ENCODE measurements at places on chromosomes 4 and X. TPM values are rescaled to one million over a fixed set of nuclear protein-coding genes. Genes with fewer than 3 reads are reported as not detected.

DNA sequence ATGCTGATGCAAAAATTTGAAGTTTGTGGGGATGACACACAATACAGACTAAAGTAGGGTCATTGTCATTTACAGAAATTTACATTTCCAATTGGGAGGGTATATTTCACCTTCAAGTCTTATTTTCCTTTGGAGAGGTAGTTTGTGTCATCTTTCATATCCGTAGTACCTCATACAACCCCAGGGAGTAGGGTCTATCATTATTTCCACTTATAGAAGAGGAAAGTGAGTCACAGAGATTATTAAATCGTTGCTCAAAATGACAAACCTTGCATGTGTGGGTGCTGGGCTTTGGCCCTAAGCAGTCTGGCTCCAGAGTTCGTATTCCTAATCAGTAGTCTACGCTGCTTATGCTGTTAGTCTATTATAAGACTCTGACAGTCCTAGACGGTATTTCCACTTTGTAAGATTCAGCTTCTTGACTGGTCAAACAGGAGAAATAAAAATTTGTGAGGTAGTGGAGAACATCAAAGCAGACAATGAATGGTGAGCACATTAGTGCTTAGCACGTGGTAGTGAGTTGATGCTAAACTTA, 516.5 kb downstream of the PCDH7 start:
- no peak for DNase-seq

DNA sequence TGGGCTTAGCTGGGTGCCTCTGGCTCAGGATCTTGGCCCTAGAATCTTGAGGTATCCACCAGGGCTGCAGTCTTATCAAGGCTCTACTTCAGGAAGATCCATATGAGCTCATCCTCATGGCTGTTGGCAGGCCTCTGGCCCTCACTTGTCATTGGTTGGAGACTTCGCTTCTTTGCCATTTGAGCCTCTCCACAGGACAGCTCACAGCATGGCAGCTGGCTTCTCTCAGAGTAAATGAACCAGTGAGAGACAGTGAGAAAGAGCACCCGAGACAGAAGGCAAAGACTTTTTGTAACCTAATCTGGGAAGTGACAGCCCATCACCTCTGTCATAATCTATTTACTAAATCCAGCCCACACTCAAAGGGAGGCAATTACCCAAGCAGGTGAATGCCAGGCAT, 236.8 kb downstream of the GPAT3 start:
- DNase-seq: no peak

- DNase-seq: no peak
These were observed 24.5 kb upstream of the SORBS2 start for GRCh38 chr4:185836241-185837084.

- DNase-seq: no peak
These were observed 126.8 kb downstream of the KLHL8 start for GRCh38 chr4:87093443-87094123.

GRCh38 chrX:57104406-57104805, 16.9 kb downstream of the SPIN2B start:
- DNase-seq: no peak

GRCh38 chr4:170226288-170226687, 136.5 kb upstream of the AADAT start:
- no peak for DNase-seq

- DNase-seq: no peak
These were observed 130.8 kb downstream of the COL4A6 start for GRCh38 chrX:108307132-108308085.

DNA sequence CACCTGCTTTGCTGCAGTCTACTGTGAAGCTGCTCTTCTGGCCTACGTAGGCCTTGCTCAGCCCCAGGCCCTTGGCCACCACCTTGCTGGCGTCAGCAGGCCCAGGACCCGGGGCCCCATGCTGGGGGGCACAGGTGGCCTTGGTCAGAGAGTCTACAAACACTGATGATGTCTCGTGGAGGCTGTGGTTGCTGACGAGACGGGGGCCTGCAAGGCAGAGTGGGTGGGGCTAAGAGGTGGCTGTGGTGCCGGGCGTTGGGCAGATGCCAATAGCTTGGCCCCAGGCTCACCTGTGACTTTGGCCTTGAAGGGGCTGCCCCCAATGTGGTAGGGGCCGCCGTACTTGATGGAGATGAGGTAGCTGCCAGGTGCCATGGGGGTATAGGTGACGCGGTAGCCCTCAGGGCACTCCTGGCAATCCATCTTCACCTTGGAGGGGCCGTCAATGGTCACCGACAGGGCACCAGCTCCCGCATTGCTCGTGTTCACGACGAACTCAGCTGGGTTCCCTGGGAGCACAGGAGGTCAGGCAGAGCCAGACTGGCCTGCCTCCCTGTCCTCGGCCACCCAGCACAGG, 25.0 kb downstream of the FLNA start:
- no peak for DNase-seq

DNA sequence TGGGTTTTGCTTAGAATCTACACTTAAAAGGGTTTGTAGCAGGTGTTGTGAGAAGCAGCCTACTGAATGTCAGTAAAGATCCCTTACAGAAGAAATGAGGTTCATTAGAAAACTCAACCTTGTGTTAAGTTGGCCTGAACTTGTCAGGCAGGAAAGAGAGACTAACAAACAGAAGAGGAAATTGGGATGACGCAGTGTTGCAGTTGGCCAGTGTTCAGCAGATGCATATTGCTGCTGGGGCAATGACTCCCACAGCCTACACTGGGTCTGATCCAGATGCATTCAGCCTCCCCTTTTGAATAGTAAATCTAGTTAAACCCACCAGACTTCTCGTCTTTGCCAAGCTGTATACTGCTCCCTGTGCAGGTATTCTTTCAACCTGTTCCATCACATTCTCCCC, 409.4 kb downstream of the UBE2NL start:
- peak; percentile 16 for DNase-seq

DNA sequence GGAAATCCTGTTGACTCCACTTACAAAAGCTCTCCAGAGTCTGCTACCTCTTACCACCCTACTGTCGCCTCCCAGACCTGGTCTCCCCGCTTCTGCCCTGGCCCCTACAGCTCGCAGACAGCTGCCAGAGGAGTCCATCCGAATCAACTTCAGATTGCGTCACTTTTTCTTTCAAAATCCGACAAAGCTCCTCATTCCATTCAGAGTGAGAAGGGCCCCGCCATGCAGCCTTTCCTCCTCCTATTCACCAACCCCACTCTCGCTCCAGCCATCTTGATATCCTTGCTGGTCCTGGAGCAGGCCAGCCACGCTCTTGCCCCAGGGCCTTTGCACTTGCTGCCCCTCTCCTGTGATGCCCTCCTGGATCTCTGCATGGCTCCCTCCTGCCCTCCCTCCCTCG, 5.2 kb upstream of the OPN1LW start:
- no peak for DNase-seq

- no peak for DNase-seq
These were observed 16.1 kb upstream of the RS1 start for GRCh38 chrX:18687856-18688495.

DNA sequence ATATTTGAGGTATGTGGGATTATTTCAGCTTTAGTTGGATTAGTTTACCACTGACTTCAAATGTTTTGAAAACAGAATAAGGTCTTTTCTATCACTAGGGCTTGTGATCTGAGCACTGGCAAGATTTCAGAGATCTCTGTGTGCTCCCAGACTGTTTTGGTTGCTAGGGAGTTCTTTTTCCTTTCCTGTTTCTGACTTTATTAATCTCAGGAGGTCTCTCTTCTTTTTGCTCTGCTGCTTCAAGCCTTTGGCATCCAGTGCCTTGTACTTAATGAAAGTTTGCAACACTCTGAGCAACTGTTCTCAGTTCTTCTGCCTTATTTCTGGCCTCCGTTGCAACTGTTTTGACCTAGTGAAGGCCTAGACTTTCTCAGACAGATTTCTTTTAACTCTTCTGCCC, 32.1 kb upstream of the PAQR3 start:
- DNase-seq: no peak

DNA sequence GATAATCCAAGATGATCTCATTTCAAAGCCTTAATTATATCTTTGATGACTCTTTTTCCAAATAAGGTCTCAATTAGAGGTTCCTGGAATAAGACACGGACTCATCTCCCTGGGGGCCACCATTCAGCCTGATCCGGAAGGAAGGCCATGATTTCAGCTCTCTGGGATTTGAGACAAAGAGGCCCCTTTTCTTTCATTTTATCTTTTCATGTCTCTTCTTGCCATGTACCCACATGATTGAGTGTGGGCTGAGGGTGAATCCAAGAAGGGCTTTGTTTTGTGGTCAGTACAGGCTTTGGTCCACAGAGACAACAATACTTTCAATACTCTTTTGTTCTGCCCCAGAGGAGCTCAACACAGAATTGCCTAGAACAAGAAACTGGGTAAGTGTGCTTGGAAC, 261.2 kb downstream of the TRIML1 start:
- DNase-seq: no peak

- DNase-seq: peak; percentile 96
These were observed 1.0 kb upstream of the PDGFRA start for GRCh38 chr4:54228056-54228527.

GRCh38 chrX:141341341-141341740, 99.0 kb upstream of the SPANXC start:
- peak; percentile 16 for DNase-seq

GRCh38 chr4:45183905-45184304, 457.5 kb upstream of the GNPDA2 start:
- DNase-seq: no peak

DNA sequence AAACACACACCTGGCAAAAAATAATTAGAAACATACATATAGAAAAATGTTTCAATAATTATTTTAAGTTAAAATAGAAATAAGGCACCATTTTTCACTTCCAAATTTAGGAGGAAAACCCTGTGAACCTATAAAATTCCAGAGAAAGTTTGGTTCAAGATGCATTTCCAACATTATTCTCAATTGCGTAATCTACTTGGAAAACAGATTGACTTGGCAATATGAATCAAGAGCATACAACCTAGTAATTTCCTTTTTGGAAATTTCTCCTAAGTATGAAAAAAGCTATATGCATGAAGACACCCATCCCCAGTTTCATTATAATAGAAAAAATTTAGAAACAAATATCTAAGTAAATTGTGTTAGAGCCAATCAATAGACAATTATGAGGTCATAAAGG, 242.9 kb downstream of the IQCM start:
- no peak for DNase-seq

DNA sequence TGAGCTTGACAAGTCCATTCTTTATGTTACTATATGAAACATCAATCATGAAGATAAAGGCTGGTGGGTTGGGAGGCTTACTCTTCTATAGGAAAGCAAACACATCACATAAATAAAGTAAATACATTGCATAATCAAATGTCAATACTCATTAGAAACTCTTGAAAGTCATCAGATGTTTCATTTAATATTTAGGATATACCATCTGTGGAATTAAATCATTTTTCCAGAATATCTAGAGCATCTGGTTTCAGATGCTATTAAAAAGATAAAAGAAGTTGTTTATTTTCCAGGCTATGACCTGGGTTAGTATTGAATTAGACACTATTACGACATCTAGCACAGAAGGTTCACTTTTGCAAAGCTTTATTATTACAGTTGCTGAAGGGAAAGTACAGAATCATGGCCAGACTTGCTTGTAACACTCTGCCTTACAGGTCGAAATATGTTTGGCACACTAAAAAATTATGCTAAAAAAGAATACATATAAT, 72.6 kb downstream of the METTL14 start:
- DNase-seq: no peak

- no peak for DNase-seq
These were observed 159.1 kb downstream of the SHROOM3 start for GRCh38 chr4:76594173-76594572.

- no peak for DNase-seq
These were observed 581 bp downstream of the DNAJB14 start for GRCh38 chr4:99945718-99946355.

Gene ZNF141
- total RNA-seq: 0.22 TPM

Gene FAM53A
- 2.6 TPM for total RNA-seq

Gene SMIM43
- 3.4 TPM for total RNA-seq

Gene SYN1
- total RNA-seq: 0.26 TPM

Gene BMX
- not detected for total RNA-seq

Gene CENPVL1
- total RNA-seq: not detected

Gene SLC9B1
- total RNA-seq: 1.5 TPM

Gene P2RY4
- not detected for total RNA-seq

Gene TENM3
- 0.05 TPM for total RNA-seq

Gene MAP3K15
- total RNA-seq: 2.1 TPM

Gene CACNA1F
- not detected for total RNA-seq

Gene CXCR3
- not detected for total RNA-seq
